Epithelial cell of proximal tubule (primary cell): ENCODE measurements at places on chromosomes 4 and X.

DNA sequence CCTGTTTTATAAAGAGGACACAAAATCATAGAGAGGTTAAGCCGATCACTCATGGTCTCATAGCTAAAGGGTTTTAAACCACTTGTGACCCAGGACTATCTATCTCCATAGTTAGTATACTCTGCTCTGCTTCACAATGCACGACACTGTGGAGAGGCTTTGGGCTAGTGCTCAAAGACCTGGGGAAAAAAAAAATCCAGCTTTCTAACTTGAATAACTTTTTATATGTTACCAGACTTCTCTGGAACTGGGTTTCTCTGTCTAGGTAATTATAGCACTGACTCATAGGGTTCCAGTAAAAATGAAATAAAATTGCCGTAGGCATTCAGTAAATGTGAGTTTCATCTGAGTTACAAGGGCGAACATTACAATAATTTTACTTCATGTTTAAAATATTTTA lies 273.7 kb upstream of the TECRL start:
- no peak for DNase-seq

- DNase-seq: no peak
Measured at GRCh38 chrX:40177117-40177430, 79.3 kb upstream of the BCOR start.

- no peak for DNase-seq
Measured at GRCh38 chrX:136189222-136189621, 41.9 kb downstream of the FHL1 start.

DNA sequence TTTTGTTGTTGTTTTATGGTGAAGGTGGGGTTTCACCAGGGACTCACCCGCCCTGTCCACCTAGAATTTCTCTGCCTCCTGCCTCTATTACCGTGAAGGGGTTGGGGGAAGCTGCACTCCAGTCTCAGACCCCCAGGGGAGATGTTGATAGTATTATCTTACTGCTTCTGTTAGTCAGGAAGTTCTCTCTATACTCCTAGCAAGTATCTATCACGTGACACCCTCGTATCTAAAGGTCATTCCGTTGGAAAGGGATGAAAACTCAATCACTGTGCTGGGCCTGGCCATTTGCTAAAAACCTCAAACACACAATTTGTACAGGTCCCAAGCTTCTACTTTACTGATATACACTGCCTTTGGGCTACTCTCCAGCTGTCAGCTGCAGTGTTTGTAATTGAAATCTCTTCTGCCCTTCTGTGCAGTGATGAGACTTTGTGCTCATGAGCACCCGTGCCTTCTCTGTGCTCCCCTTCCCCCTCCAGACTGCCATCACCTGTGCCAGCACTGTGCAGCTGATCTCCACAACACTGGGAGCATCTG lies 188.5 kb upstream of the ANXA3 start:
- DNase-seq: no peak

GRCh38 chrX:34612036-34612435 lies 45.0 kb downstream of the TMEM47 start:
- DNase-seq: no peak

DNA sequence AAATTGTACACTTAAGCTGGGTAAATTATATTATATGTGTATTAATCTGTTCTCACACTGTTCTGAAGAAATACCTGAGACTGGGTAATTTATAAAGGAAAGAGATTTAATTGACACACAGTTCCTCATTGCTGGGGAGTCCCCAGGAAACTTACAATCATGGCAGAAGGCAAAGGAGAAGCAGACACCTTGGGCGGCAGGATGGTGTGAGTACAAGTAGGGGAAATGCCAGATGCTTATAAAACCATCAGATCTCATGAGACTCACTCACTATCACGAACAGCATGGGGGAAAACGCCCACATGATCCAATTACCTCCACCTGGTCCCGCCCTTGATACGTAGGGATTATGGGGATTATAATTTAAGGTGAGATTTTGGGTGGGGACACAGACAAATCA lies 34.9 kb downstream of the PDE5A start:
- DNase-seq: no peak

DNA sequence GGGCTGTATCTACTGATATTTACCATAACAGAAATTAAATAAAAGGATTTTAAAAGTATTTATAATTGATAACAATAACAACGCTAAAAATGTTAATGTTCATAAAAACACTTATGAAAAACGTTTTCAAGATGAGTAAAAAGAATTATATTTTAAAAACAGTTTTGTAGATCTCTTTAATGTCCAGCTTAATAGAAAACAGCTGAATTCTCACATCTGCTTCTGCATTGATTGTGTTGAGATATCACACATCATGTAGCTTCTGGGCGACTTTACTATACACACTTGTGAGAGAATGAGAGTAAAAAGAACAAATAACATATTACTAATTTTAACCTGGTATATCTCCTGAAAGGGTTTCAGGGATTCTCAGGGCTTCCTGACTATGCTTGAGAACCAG lies 83.6 kb downstream of the NCAPG start:
- no peak for DNase-seq

- DNase-seq: peak; percentile 47
Measured at GRCh38 chrX:31420711-31421151, 348.9 kb upstream of the FTHL17 start.

GRCh38 chrX:17581641-17582040 lies 155.7 kb upstream of the SCML1 start:
- no peak for DNase-seq

DNA sequence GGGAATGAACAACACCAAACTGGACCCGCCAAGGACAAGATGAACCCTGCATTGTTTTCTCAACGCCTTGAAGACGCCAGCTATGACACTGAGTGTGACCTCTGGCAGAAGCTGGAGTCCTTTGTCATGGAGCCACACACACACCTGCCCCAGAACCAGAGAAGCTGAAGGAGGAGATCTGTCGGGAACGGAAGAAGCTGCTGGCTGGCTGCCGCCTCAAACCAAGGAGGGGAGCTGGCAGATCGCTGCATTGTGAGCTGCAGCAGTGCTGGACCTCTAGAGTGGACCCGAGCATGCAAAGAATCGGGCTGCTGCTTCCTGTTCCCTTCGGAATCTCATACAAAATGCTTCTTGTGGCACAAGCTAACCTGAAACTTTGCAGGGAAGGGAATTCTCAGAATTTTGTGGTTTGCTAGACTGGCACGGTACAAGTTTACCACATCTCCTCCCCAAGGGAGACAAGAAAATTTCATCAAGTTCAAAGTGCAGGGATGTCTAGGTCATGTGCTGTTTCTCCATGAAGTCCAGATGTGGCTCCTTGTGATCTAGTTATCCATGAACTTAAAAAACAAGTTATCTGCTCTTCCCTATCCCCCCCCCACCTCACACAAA lies 23.4 kb upstream of the GLRB start:
- peak; percentile 13 for DNase-seq

DNA sequence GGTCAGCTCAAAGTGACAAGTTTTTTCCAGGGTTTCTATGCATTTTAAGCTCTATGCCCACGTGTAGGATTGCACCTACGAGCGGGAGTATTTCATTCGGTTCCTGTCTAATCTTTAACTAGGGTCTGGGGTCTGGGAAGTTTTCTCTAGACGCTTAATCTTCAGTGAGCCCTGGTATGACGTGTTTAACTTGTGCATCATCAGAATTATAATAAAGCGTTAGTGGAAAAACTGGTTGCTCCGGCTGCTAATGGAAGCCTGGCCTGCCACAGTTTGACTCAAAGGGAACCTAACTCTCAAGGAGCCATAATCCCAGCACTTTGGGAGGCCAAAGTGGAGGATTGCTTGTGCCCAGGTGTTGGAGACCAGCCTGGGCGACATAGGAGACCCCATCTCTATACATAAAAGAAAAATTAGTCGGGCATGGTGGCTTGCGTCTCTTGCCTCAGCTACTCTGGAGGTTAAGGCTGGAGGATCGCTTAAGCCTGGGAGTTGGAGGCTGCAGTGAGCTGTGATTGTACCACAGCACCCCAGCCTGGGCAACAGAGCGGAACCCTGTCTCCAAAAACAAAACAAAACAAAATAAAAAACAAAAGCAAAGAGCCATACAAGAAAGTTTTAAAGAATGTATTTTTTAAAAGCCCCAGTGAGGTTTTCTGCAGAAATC lies 30.2 kb downstream of the ARSD start:
- no peak for DNase-seq

GRCh38 chr4:8552581-8553205 lies 27.5 kb upstream of the GPR78 start:
- DNase-seq: no peak

GRCh38 chr4:143406523-143406922 lies 69.8 kb downstream of the GAB1 start:
- peak; percentile 59 for DNase-seq

GRCh38 chrX:68681443-68681941 lies 34.0 kb downstream of the STARD8 start:
- no peak for DNase-seq

GRCh38 chr4:66187175-66187720 lies 517.0 kb upstream of the EPHA5 start:
- no peak for DNase-seq

GRCh38 chr4:67218883-67219282 lies 326.4 kb downstream of the CENPC start:
- no peak for DNase-seq

- DNase-seq: no peak
Measured at GRCh38 chrX:12988797-12989196, 13.9 kb downstream of the TMSB4X start.

DNA sequence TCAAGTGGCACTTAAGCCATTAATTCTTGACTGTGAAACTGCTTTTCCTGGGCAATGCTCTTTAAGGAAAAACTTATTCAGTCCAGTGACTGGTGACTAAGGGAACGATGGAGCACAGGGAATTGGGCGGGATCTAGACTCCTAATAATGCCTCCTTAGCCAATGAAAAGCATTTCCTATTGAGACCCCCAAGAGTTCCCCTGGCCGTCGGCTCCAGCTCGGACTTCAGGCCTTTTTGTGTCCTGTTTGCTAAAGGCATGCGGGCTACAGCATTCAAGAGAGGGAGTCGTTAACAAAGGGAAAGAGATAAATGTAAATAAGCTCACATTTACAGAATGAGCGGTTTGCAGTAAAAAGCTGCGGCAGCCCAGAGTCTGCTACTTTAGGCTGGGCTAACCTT lies at the start of gene LPAR4:
Gene LPAR4 (plus strand): TSS at position 232 of the 400 bp plus-strand sequence. CDS start 7,150 bp downstream, outside the sequence.
- DNase-seq: no peak

DNA sequence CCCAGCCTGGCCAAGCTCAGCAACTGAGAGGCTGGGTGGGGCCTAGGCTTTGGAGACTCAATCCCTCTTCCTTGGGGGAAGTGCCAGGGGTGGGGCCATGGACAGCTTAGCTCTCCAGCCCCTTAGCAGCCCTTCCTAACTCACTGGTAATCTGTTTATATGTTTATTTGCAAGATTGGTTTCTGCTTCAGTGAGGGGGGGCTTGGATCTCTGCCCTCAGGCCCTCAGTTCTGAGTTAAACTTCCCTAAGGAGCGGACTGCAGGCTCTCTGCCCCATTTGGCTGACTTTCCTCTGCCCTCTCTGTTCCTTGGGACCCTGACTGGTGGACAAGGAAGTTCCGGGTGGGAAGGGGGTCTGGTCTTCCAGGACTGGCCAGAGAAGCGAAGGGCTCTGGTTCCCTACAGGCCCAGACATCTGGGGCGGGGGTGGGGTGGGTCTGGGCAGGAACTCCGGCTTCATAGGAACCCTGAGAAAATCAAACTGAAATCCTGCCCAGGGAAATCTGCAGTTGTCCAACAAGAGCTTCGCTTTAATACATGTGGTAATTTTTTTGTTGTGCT lies 51.4 kb downstream of the NALF2 start:
- no peak for DNase-seq

- DNase-seq: no peak
Measured at GRCh38 chr4:4918067-4918466, 58.6 kb downstream of the MSX1 start.

DNA sequence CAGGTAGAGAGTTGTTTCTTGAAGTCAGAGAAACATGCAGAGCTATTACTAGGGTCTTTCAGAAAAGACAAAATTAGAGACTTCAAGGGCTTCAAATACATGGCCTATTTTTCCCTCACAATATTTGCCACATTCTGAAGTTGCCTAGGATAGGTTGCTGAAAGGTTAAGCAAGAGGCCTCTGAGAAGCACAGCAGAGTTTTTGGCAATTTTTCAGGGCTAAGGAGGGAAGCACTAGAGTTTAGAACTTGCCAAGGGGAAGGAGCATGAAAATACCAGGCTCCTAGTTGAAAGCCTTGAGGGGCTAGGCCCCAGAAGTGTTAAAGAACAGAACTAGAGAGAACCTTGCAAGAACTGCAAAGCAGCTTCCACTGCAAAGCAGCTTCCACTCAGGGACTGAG lies 86.4 kb downstream of the ANAPC10 start:
- DNase-seq: no peak

DNA sequence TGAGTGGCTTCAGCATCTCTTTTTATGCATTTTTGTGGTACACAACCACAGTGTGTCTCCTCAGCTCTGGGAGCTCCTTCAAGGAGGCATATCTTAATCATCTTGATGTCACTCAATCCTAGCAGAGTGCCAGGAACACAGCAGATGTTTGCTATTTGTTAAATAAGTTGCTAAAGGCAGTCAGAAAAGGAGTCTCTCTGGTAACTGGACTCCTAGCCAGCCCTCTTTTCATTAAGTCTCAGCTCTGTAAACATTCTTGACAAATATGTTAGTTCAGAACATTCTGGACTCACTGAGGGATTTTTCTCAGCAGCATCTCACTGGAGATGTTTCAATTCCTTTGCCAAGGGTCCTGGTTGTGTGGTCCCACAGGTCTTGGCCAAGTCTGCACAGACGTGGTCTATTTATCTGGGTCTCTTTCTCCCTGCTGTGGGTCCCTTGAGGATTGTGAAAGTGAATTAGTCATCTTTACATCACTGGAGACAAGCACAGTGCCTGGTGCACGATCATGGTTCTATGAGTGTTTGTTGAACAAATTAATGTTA lies 20.3 kb upstream of the FAM9C start:
- DNase-seq: no peak

- DNase-seq: no peak
Measured at GRCh38 chr4:125262079-125262478, 52.7 kb upstream of the FAT4 start.

DNA sequence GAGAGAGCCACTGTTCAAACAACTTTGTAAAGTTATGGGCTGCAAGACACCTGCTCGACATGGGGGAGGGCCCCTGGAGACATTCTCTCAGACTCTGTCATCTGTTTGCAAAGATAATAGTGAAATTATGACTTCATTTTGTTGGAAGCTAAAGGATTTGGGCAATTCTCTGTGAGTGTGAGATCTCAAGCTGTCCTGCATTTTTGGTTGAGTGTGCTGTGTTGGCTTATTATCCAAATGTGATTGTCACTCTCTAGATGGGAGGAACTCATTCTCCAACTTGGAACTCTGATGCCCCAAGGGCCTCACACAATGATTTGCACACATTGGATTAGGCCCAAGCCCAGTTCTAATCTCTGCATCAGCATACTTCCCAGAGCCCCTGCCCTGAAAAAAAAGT lies 63.7 kb downstream of the STK32B start:
- no peak for DNase-seq

GRCh38 chr4:142535009-142535408 lies 311.1 kb downstream of the INPP4B start:
- DNase-seq: no peak
